ENCODE measurements at places on chromosomes 1 and 21. TPM values are rescaled to one million over a fixed set of nuclear protein-coding genes. Genes with fewer than 3 reads are reported as not detected.

- no peak for DNase-seq
- no peak overlapping the region for H3K4me3 ChIP-seq
- H3K27ac ChIP-seq: no peak overlapping the region
- no peaks in the 10 kb centered on the region for H3K27me3 ChIP-seq
- peaks cover 22% of the 10 kb centered on the region for H3K36me3 ChIP-seq
These were observed 9.4 kb downstream of the USP16 start for GRCh38 chr21:29033871-29034270.

DNA sequence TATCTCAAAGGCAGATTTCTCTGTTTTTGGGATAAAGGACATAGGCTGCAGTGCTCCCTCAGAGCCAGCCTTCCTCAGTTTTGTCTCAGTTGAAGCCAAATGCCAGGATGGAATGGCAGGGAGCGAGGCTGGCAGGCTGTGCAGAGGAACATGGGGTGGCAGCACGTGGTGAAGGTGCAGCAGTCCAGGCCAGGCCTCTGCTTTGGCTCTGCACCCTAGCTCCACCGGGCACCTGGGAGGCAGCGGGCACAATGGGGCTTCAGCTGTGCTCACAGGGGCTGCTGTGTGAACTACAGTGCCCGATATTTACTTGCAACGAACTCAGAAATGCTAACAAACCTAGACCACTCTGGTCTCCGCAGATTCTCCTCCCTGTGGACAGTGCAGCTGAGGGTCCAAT is 319.6 kb downstream of the ZNF326 start:
- H3K27me3 ChIP-seq: no peaks in the 10 kb centered on the region
- H3K4me1 ChIP-seq: no peaks in the 10 kb centered on the region
- H3K4me3 ChIP-seq: no peak overlapping the region

DNA sequence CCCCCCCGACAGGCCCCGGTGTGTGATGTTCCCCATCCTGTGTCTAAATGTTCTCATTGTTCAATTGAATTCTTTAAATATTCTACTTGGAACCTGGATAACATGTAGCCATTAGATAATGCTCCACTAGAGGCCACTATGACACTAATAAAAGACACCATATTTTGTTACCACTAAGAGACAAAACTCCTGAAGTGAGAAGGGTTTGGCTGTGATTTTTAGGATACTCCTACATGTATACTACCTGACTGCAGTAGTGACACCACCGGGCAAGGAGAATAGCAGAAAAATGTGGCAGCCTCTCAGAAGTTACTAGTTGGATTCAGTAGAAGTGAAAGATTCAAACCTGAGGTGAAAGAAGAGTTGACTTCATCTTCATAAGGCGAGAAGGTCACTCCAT is 36.0 kb downstream of the F5 start:
- no peak overlapping the region for H3K27ac ChIP-seq
- no peak for DNase-seq
- H3K4me3 ChIP-seq: no peak overlapping the region
- peaks cover 4% of the 10 kb centered on the region for H3K4me1 ChIP-seq

DNA sequence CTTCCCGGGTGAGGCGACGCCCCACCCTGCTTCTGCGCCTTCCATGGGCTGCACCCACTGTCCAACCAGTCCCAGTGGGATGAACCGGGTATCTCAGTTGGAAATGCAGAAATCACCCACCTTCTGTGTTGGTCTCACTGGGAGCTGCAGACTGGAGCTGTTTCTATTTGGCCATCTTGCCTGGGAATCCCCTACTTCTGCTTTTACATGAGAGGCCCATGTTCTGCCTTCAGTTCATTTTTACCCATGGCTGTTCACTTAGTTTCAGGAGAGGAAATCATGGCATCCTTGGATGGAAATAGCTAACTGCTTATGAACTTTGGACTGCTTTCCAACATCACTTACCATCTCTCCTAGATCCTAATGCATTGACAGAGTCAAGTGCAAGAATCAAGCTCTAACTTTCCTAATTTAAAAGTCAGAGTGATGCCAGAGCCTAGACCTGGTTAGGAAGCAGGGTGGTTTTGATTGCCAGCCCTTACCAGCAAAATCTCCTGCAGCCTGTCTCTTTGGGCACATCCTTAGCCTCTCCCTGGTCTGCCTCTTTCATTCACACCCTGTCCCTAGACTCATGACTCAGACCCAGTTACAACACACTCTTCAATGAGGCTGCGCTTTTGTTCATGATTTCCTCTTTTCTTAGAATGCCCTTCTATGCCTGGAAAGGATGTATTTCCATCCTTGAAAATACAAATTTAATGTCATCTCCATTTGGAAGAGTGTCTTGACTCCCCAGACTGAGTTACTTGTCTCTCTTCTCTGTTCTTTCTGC is 137.2 kb downstream of the KCTD3 start:
- DNase-seq: no peak
- no peaks in the 10 kb centered on the region for H3K36me3 ChIP-seq

RGS13 gene
- 0.08 TPM for total RNA-seq

ETNK2 gene
- total RNA-seq: 1.5 TPM

Data from activated naive CD8-positive, alpha-beta T cell treated with anti-CD3 and anti-CD28 coated beads, Interleukin-2, amount 10 ng/mL, durations not matched to agents 7 days and 5 days (primary cell).